Activated CD8-positive, alpha-beta T cell treated with anti-CD3 and anti-CD28 coated beads for 36 hours (primary cell): ENCODE measurements at places on chromosomes 11 and 22. TPM values are rescaled to one million over a fixed set of nuclear protein-coding genes. Genes with fewer than 3 reads are reported as not detected.

CDON gene
- total RNA-seq: 4.0 TPM

ARHGAP32 gene
- 6.7 TPM for total RNA-seq

SERPING1 gene
- total RNA-seq: not detected

GDPD5 gene
- 11.0 TPM for total RNA-seq

RIMBP3B gene
- 0.29 TPM for total RNA-seq

POTEH gene
- not detected for total RNA-seq

APOL3 gene
- 44.5 TPM for total RNA-seq

FAM181B gene
- total RNA-seq: not detected

APOBEC3B gene
- 5.0 TPM for total RNA-seq
